ENCODE measurements at places on chromosomes 1 and 21. TPM values are rescaled to one million over a fixed set of nuclear protein-coding genes. Genes with fewer than 3 reads are reported as not detected.

Gene FAM72C
- total RNA-seq = 11.3 TPM

Gene HLX
- 5.1 TPM for total RNA-seq

Gene C1orf141
- not detected for total RNA-seq

Gene NUP210L
- total RNA-seq = not detected

Gene FNDC10
- total RNA-seq = 14.6 TPM

Gene ANKRD65
- total RNA-seq = not detected

Gene CACYBP
- total RNA-seq = 369 TPM

- peak within 1 kb of the TSS; percentile 88 for H3K4me3 ChIP-seq
- H3K27me3 ChIP-seq = no peaks in the 10 kb centered on the region
- DNase-seq = peak; percentile 87
- peaks cover 31% of the 10 kb centered on the region for H3K36me3 ChIP-seq
- peaks cover 41% of the 10 kb centered on the region for H3K4me1 ChIP-seq
- peak within 1 kb of the TSS; percentile 91 for H3K27ac ChIP-seq
These were observed at the start of gene PEX11B for GRCh38 chr1:145918144-145918991. Gene PEX11B, minus strand, starts transcription at chr1:145918717. Its CDS starts 29 bp downstream, at chr1:145918688.

DNA sequence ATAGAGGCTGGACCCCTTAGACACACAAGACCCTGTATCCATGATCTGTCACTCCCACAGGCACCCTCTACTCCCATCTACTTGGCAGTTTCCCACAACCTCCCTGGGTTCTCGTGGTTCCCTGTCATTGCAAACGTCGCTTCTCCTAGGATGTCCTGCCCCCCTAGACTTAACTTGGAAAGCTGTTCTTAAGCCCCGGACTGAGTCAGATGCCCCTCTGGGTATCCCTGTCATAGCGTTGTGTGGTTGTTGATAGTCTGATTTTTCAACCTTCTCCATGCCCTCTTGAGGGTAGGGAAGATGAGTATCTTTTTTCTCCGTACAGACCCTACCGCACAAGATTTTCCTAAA, 11.8 kb downstream of the RCC1 start:
- peaks cover 35% of the 10 kb centered on the region for H3K4me1 ChIP-seq
- no peaks in the 10 kb centered on the region for H3K27me3 ChIP-seq
- peaks cover 25% of the 10 kb centered on the region for H3K36me3 ChIP-seq
- no peak for DNase-seq
- peak overlapping the region; percentile 69 for H3K27ac ChIP-seq

- no peak overlapping the region for H3K4me3 ChIP-seq
- H3K4me1 ChIP-seq = no peaks in the 10 kb centered on the region
- no peaks in the 10 kb centered on the region for H3K36me3 ChIP-seq
- no peak overlapping the region for H3K27ac ChIP-seq
- no peak for DNase-seq
- peaks cover 26% of the 10 kb centered on the region for H3K27me3 ChIP-seq
These were observed 5.4 kb upstream of the TDRD5 start for GRCh38 chr1:179586107-179586823.

DNA sequence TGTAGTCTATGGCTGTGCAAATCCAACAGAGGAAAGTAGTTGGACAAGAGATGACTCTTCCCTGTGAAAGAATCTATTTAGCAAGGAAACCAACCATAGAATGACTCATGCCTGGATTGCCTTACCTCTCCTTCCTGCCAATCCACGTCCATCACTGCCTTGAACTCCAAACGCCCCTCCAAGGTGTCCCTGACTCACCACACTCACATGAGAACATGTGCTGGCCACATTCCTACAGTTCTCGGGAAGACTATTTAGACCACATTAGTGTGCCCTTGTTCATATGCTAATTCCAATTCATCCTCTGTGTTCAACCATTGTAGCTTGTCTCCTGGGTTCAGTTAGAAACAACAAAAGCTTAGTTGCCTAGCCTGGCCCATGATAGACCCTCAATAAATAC, 157.3 kb downstream of the SLC30A10 start:
- no peak overlapping the region for H3K27ac ChIP-seq
- no peaks in the 10 kb centered on the region for H3K36me3 ChIP-seq
- H3K4me1 ChIP-seq = no peaks in the 10 kb centered on the region
- H3K27me3 ChIP-seq = no peaks in the 10 kb centered on the region
- no peak overlapping the region for H3K4me3 ChIP-seq

- no peaks in the 10 kb centered on the region for H3K4me1 ChIP-seq
- no peaks in the 10 kb centered on the region for H3K36me3 ChIP-seq
- H3K4me3 ChIP-seq = no peak overlapping the region
These were observed 34.7 kb upstream of the SCCPDH start for GRCh38 chr1:246689409-246690008.

GRCh38 chr1:212581034-212581433, 27.5 kb upstream of the ATF3 start:
- H3K4me1 ChIP-seq = no peaks in the 10 kb centered on the region
- DNase-seq = no peak

- DNase-seq = no peak
- H3K27ac ChIP-seq = peak overlapping the region; percentile 88
- no peaks in the 10 kb centered on the region for H3K27me3 ChIP-seq
- peak overlapping the region; percentile 45 for H3K4me3 ChIP-seq
- H3K4me1 ChIP-seq = peaks cover 87% of the 10 kb centered on the region
These were observed 16.3 kb downstream of the CAPZB start for GRCh38 chr1:19469004-19469403.

GRCh38 chr1:30920827-30921226, 12.3 kb upstream of the SDC3 start:
- H3K36me3 ChIP-seq = no peaks in the 10 kb centered on the region
- no peak for DNase-seq
- peaks cover 23% of the 10 kb centered on the region for H3K27me3 ChIP-seq
- no peak overlapping the region for H3K4me3 ChIP-seq
- H3K27ac ChIP-seq = no peak overlapping the region

GRCh38 chr1:156390469-156391365, 21.7 kb downstream of the RHBG start:
- no peaks in the 10 kb centered on the region for H3K36me3 ChIP-seq
- no peak overlapping the region for H3K4me3 ChIP-seq
- H3K27me3 ChIP-seq = peaks cover 41% of the 10 kb centered on the region
- H3K4me1 ChIP-seq = peaks cover 3% of the 10 kb centered on the region

DNA sequence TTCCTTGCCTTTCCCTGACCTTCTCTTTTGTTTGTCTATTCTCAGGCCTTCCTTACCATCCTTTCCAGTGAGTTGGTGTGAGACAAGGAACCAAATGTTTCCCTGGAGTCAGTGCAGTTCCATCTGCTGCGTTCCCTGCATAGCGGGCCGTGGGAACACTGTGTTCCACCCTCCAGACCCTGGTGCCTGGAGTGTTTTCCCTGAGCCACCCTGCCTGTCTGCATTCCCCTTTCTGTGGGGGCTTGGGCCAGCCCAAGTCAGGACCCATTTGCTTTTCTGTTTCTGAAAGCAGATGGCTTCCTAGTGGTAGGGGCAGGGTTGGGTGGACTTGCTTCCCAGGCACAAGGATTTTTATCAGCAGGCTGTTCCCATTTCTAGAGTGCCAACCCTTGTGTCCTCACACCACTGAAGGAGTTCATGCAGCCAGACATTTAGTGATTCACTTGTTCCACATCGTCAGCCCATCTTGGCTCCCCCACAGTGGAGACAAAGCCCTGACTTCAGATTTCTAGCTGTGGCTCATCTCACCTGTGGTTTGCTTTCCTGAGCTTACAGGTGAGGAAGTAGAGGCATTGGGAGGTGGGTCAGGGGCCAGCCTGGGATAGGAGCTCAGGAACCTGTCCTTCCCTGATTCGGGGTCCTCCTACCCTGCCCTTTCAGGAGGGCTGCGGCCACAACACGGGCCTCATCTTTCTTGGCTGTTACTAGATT, 14.1 kb upstream of the MYOG start:
- H3K27ac ChIP-seq = no peak overlapping the region
- no peak for DNase-seq
- H3K4me3 ChIP-seq = no peak overlapping the region
- peaks cover 29% of the 10 kb centered on the region for H3K27me3 ChIP-seq

DNA sequence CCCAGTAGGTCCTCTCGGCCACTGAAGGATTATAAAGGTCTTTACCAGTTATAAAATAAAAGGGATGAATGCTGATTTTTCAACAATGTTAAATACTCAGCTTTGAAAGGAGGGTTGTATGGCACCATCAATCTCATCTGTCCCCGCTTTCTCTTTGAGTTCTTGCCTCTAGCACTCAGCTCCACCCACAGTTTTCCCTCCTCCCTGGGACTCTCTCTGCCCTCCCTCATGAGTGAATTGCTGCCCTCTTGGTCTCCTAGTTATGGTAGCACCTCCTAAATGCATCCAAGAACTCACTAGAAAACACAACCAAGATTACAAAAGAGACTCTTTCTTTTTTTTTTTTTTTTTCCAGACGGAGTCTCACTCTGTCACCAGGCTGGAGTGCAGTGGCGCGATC, 91.0 kb downstream of the TEX35 start:
- H3K27me3 ChIP-seq = peaks cover 5% of the 10 kb centered on the region
- no peak for DNase-seq
- no peak overlapping the region for H3K27ac ChIP-seq

- H3K27me3 ChIP-seq = peaks cover 13% of the 10 kb centered on the region
- peak; percentile 33 for DNase-seq
- no peak overlapping the region for H3K4me3 ChIP-seq
- H3K4me1 ChIP-seq = peaks cover 44% of the 10 kb centered on the region
- peaks cover 18% of the 10 kb centered on the region for H3K36me3 ChIP-seq
- H3K27ac ChIP-seq = peak overlapping the region; percentile 53
These were observed 39.9 kb downstream of the IL6R start for GRCh38 chr1:154445040-154445472.

DNA sequence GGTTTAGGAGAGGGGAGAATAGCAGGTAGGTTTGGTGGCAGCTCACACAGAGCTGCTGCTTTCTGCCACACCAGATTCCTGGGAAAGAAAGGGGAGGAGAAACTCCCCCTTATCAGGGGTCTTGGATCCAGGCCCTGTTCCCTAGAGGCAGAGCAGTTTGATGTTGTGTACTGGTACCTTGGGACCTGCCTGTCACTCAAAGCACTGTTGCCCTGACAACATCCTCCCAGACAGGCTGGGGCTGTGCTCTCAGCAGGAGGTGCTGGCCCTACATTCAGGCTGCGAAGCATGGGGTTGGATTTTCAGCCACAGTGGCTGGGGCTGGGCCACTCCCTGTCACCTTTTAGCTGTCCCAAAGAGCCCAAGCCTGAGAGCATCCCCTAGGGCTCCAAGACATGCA, 188.0 kb downstream of the GRIK3 start:
- H3K4me1 ChIP-seq = no peaks in the 10 kb centered on the region
- H3K27ac ChIP-seq = no peak overlapping the region
- no peak for DNase-seq
- no peaks in the 10 kb centered on the region for H3K36me3 ChIP-seq
- H3K27me3 ChIP-seq = peaks cover 7% of the 10 kb centered on the region

- DNase-seq = no peak
- no peaks in the 10 kb centered on the region for H3K4me1 ChIP-seq
- H3K36me3 ChIP-seq = no peaks in the 10 kb centered on the region
- H3K4me3 ChIP-seq = no peak overlapping the region
These were observed 257.9 kb upstream of the AJAP1 start for GRCh38 chr1:4396551-4396950.

DNA sequence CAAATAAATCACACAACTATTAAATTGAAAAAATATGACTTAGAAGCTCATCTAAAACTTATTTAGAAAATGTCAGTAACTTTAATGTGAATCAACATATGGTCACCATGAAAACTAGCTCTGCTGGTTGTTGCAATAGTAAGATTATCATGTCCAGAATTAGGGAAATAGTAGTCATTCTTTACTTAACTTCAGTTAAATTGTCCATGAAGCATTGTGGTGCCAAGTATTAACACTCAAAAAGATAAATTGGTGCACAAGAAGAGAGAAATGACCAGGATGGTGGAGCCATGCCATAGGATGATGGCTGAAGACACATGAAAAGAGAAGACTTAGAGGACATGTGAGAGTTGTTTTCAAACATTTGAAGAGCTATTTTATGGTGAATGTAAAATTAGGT, 130.2 kb upstream of the PTGFR start:
- H3K4me3 ChIP-seq = no peak overlapping the region
- H3K27me3 ChIP-seq = no peaks in the 10 kb centered on the region

DNA sequence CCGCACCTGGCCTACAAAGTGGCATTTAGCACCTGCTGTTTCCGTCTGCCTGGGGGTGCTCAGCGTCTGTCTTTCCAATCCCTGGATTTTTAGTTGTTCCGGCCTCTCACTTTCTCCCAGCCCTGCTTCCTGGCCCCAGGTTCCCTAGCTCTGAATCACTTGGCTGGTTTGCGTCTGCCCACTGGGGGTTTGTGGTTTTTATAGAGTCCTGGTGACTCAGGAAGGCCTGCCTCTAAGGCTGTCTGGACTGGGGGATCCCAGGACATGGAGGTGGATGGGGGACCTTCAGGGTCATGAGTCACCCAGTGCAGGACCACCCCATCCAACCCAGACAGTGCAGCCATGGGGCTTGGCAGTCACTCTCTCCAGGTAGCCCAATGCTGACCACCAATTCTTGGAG, 53.5 kb downstream of the MRPL37 start:
- no peak overlapping the region for H3K4me3 ChIP-seq
- peaks cover 12% of the 10 kb centered on the region for H3K36me3 ChIP-seq
- H3K27ac ChIP-seq = no peak overlapping the region
- peaks cover 5% of the 10 kb centered on the region for H3K4me1 ChIP-seq

GRCh38 chr1:13748610-13749505, 48.9 kb downstream of the PRDM2 start:
- H3K4me3 ChIP-seq = peak overlapping the region; percentile 87
- peak; percentile 94 for DNase-seq
- peaks cover 27% of the 10 kb centered on the region for H3K36me3 ChIP-seq

- H3K4me1 ChIP-seq = peaks cover 30% of the 10 kb centered on the region
- no peak overlapping the region for H3K27ac ChIP-seq
- H3K4me3 ChIP-seq = peak overlapping the region; percentile 96
- peaks cover 34% of the 10 kb centered on the region for H3K36me3 ChIP-seq
- DNase-seq = no peak
These were observed 667 bp upstream of the CYB561D1 start for GRCh38 chr1:109493227-109493626.

GRCh38 chr1:165403835-165404482, 41.0 kb downstream of the RXRG start:
- H3K4me3 ChIP-seq = no peak overlapping the region
- no peaks in the 10 kb centered on the region for H3K36me3 ChIP-seq
- H3K4me1 ChIP-seq = peaks cover 4% of the 10 kb centered on the region
- H3K27ac ChIP-seq = no peak overlapping the region

DNA sequence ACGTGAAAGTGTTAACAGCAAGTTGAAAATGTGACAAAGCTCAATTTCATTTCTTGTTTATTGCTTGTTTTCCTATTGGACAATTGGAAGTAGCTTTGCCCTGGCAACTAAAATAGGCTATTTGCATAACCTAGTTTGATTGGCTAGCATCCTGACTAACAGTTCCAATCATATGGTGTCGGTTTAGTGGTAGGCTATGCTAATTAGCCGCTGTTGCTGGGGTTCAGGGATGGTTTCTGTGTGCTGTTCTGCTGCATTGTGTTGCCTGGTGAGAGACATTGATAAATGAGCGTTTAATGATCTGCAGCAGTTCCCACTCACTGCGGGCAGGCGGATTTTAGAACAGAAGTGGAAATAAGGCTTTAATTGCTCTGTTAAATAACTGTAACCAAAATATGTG, 68.5 kb downstream of the DYRK1A start:
- peak; percentile 50 for DNase-seq
- H3K27me3 ChIP-seq = no peaks in the 10 kb centered on the region
- no peak overlapping the region for H3K4me3 ChIP-seq
- peaks cover 45% of the 10 kb centered on the region for H3K4me1 ChIP-seq
- peaks cover 14% of the 10 kb centered on the region for H3K36me3 ChIP-seq
